Stimulated activated naive CD8-positive, alpha-beta T cell treated with anti-CD3 and anti-CD28 coated beads, Interleukin-15, Interleukin-2, amounts not matched to agents 100 U/mL and 50 U/mL, for 24 hours (primary cell): ENCODE measurements at places on chromosomes 3 and 15.

DNA sequence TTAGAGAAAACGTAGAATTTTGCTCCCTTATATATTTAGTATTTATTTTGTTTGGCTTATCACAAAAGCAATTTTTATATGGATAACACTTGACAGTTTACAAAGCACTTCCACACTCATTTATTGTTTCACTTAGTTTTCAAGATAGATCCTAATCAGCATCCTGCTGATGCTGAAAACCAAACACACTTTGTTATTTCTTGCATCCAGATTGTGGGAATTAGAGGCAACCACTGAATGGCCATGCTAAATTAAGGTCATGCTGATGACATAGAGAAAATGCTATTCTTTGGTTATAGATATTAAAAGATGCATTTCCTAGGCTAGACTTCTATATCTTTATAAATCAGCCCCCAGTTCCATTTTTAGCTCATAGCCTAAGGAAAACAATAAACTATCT is 474.1 kb upstream of the KCNMB2 start:
- no peak for DNase-seq

GRCh38 chr3:129867506-129868124 is 25.9 kb downstream of the TMCC1 start:
- no peak for DNase-seq

- no peak for DNase-seq
Observed at GRCh38 chr3:193662757-193663322, 69.8 kb downstream of the OPA1 start.

- no peak for DNase-seq
Observed at GRCh38 chr3:159828542-159828943, 160.1 kb upstream of the IL12A start.

GRCh38 chr3:179449636-179450035 is 1.6 kb downstream of the GNB4 start:
- no peak for DNase-seq

DNA sequence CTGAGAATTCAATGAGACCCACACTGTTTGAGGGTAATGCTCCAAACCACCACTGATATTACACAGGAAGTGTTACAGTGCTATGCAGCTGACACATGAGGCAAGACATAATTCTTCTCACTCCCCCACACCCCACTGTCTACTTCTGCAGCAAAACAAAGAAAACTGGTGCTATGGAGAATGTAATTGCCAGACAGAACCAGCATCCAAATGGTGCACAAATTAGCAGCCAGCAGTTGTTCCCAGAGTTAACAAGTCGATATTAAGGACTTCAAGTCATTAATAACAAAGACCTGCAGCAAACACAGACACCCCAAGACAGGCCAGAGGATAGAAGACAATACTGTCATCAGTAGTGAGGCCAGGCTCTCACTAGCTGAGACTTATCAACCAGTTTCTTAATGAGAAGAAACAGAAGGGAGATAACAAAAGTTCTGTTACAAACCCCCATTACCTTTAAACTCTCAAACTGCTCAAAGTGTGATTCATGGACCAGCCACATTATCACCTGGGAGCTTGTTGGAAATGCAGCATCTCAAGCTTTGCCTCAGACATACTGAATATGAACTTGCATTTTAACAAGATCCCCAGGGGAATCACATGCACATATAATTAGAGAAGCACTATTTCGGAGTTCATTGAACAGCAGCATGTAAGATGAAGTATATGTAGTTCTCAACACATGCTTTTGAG is 58.7 kb upstream of the FNDC3B start:
- DNase-seq = no peak

- DNase-seq = no peak
Observed at GRCh38 chr3:58608648-58609047, 31.5 kb upstream of the FAM107A start.

- peak; percentile 78 for DNase-seq
Observed at GRCh38 chr3:67655364-67656121, 1.1 kb upstream of the SUCLG2 start.

DNA sequence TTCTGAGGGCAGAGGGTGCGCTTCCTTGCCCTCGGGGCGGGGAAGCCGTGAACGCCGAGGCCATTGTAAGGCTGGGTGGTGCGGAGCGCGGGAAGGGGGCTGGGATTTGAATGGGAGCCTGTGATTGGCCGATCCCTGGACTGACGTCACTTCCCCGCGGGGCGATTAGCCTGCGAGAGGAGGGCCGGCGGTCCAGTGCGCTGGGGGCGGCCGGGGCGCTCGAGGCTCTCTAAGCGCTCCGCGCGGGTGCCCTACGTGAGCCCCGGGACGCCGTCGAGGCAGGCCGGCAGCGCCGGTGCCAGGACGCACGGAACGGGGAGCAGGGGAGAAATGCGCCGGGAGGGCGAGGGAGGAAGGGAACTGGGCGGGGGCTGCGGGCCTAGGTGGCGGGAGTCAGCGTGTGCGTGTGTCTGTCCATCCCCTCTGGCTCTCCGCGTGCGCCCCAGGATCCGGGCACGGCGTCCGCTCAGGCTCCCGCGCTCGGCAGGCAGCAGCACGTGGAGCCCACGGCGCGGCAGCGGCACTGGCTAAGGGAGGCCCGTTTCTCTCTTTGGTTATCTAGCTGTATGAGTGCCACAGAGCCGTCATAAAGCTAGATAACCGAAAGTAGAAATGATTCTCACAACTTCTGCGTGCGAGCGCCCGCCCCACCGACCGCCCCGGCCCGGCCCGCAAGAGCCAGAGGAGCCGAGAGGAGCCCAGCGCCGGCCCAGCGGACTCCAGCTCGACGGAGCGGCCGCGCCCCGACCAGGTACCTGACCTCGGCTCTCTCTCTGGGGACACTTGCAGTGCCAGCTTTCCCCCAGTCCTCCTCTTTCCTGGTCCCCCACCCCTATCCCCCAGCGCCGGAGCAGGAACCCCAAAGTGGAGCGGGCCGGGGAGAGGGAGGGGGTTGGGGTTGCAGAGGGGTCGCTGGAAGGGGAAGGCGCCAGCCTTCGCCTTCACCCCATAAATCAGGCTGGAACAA is 33.1 kb upstream of the POLG start:
- no peak for DNase-seq
